ENCODE measurements at places on chromosomes 3 and 15.

- no peak for DNase-seq
These were observed 620.7 kb upstream of the ZNF385D start for GRCh38 chr3:22371607-22372291.

DNA sequence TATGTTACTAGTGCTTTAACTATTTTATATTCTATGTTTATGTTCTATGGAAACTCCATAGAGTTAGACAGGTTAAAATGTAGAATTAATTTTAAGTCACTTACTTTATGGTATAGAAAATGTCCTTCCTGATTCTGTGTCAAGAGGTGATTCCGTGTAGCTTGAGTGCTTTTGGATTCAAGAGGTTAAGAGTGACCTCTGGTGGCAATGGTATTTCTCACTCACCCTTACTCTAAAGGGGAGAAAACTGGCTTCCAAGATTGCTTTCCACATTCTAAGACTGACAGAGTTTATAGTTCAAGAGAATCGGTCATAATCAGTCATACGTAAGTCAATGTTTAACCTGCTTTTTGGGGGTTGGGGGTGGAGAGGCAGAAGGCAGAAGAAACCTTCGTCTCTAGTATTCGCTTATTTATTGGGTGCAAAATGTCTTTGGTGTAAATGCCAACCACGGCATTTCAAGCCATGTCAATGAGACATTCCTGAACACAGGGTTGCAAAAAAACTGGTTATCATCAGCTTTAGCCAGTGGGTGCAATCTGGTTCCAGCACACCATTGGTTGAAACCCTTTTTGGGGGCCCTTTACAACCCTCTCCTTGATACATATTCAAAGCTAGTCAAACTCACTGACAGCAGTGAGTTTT, 92.0 kb upstream of the VGLL3 start:
- peak; percentile 89 for DNase-seq

- DNase-seq, result no peak
These were observed 21.6 kb downstream of the FANCD2 start for GRCh38 chr3:10047876-10048275.

GRCh38 chr3:140399871-140400270, 278.0 kb upstream of the TRIM42 start:
- no peak for DNase-seq

DNA sequence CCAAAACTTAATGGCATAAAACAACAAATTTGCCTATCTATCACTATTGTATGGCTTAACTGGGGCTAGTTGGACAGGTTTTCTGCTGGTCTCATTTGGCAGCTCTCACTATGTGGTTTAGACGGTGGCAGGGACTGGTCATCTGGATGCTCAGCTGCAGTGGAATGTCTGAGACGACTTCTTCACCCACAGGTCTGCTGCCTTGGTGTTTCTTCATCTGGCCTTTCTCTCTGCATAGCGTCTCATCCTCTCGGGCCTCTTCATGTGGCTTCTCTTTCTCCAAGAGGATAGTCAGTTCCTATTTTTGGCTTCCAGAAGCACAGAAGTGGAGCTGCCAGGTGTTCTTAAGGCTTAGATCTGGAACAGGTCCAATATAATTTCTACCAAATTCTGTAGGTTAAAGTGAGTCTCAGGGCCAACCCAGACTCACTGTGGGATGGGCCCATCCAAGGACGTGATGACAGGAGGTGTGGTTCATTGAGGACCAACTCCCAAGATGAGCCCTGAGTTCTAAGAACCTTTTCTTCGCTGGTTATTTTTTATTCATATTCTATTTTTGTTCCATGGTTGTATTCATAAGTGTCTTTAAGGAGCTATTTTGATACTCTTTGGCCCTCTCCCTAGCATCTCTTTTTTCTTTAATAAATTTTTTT, 18.6 kb downstream of the UBE2Q2 start:
- no peak for DNase-seq

DNA sequence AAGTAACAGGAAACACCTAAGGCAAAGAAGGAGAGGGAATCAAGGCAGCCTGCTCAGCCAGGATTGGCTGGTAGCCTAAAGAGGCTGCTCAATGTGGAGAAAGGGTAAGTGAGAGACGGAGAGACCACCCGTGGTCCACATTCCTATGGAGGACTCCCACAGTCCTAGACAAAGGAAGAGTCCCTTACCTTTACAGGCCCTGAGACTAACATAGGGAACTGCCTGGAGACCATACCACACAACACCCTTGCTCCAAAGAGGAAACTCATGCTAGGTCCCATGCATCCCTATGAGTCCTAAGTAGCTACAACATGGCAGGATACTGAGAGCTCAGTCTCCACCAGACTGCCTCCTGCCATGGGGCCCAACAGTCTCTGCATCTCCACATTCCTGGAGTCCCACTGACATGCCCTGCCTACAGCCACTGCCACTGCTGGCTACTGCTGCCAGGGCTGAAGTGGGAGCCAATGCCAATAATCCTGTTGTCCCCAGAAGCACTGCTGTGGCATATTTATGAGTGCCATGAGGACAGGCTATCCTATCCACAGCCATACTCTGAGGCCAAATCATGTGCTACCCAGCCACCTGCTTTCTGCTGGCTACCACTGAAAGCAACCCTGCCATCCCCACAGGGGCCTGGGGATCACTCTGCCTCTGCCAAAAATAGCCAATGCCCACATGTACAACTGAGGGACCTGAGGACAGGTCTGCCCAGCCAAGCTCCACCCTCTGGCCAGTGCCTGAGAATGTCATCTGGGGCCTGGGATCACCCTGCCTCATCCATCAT, 45.0 kb downstream of the COPS2 start:
- no peak for DNase-seq

DNA sequence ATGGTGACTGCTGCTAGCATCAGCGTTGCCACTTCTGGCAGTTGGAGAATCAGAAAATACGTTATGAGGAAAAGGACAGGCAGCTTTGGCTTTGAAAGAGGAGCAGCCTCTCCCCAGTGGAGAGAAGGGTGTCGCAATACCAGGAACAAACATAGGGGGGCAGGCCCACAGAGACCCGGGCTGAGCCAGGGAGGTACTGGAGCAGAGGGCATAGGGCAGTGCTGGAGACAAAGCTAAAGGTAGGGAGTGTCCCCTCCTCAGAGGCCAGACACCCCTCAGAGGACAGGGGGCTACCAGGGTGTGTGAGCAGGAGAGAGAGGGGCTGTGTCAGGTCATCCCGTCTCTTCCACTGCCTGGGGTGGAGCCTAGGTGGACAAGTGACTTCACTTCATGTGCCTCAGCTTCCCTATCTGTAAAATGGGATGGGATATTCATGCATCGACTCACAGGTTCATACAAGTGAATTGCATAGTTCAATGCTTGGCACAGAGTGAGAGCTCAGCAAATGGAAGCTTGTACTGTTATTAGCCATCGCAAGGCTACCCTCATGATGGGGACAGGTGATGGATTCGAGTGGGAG, 49.7 kb upstream of the LIMD1 start:
- no peak for DNase-seq

GRCh38 chr3:178308771-178309170, 227.5 kb upstream of the KCNMB2 start:
- DNase-seq, result no peak

DNA sequence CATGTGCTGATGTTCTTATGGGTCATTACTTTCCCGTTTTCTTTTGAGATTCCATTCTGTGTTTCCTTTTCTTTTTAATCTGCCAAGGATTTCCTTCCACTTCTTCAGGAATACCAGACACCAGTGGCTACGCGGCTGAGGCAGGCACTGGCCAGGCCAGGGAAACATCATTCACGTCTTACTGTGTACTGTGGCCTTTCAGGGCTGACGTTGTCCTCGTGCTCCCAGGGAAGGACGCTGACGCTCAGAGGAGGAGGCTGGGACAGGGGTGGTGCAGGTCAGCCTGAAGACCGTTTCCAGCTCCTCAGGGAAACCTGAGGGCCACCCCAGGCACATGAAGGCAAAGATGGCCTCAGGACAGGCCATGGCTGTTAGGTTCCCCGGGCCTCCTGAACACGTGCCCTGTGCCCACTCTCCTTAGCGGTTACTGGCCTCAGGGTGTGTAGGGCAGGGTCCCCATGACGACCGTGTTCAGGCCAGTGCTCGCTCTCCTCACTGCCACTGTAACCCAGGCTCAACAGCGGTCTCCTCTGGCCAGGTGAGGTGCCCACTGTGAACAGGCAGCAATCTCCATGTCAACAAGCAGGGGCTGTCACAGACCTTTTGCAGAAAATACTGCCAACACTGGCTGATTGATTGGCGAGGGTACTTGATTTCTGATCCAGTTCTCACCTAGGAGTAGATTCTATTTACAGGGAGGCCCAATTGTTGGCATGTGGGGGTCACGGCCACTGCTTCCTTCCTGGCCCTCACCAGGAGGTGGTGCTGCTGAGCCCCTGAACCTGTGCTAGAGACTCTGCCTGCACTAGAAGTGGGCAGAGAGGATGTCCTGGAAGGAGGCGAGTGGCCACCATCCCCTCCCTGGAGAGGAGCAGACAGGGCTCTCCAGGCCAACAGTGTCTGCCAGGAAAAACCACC, 169.5 kb downstream of the ATP10A start:
- no peak for DNase-seq

DNA sequence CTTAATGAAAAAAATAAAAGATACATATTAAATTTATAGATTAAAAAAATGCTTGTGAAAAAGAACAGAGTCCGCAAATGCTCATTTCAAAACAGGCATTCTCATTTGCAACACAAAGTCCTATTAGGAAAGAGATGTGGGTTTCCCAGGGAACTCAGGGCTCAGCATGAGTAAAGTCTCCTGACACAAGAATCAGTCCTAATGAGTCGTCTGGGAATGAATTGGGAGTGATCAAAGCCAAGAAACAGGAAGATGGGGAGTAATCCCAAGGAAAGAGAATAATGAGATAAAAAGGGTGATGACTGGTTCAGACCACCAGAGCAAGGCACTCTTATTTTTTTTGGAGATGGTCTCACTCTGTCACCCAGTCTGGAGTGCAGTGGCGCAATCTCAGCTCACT, 443.7 kb downstream of the NR2F2 start:
- no peak for DNase-seq

DNA sequence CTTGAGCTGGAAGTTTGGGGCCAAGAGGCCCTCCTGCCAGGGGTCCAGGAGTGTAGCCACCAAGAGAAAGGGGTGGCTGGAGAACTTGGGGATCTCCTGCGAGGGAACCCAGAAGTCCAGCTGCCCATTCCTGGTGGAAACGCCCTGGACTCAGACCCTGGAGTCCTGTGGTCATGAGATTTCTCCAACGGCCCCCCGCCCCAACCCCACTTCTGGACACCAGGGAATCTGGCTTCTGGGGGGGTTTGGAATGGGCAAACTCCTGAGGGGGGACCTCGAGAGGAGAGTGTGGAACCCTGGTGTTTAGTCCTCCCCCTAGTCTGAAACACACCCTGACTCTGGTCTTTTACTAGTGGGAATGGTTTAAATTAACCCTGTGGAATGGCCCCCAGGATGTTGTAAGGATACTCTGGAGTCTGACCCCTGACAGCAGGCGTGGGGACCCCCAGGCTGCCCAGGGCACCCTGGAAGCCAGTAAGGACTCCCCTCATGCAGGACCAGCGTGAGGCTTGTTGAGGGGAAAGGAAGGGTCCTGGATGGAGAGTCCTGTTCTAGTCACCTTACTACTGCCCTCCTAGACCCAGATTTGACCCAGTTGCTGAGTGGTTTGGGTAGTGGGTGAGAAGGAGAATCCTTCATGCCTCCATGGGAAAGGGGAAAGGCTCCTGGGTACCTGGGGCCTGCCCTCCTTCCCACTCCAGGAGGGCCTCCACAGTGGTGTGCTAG, 540 bp downstream of the KLHDC8B start:
- DNase-seq, result no peak

DNA sequence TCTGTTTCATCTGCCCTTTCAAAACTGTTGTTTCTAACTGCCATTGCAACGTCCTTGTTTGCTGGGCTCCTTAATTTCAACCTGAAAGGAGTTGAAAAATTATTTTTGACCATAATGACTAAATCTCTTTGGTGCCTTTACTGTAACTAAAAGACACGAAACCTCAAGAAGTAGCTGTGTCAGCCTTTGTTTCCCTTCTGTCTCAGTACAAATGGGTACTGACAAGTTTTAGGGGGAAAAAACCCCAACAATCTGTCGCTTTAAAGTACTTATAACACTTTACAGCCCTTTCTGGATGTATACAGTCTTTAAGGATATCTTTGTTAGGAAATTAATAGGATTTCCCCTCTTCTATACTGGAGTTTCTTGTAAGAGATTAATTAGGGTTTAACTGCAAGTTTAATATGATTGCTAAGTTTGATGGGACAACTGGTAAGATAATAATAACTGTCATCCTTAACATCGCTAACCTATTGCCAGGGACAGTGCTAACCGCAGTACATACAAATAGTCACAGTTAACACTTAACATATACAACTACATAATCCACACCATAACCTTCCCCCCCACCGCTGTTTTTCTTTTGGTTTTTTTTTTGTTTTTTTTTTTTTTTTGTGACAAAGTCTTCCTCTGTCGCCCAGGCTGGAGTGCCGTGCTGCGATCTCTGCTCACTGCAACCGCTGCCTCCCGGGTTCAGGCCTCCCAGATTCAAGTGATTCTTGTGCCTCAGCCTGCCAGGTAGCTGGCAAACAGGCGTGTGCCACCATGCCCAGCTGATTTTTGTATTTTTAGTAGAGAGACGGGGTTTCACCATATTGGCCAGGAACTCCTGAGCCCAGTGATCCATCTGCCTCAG, 1.7 kb downstream of the GXYLT2 start:
- no peak for DNase-seq

DNA sequence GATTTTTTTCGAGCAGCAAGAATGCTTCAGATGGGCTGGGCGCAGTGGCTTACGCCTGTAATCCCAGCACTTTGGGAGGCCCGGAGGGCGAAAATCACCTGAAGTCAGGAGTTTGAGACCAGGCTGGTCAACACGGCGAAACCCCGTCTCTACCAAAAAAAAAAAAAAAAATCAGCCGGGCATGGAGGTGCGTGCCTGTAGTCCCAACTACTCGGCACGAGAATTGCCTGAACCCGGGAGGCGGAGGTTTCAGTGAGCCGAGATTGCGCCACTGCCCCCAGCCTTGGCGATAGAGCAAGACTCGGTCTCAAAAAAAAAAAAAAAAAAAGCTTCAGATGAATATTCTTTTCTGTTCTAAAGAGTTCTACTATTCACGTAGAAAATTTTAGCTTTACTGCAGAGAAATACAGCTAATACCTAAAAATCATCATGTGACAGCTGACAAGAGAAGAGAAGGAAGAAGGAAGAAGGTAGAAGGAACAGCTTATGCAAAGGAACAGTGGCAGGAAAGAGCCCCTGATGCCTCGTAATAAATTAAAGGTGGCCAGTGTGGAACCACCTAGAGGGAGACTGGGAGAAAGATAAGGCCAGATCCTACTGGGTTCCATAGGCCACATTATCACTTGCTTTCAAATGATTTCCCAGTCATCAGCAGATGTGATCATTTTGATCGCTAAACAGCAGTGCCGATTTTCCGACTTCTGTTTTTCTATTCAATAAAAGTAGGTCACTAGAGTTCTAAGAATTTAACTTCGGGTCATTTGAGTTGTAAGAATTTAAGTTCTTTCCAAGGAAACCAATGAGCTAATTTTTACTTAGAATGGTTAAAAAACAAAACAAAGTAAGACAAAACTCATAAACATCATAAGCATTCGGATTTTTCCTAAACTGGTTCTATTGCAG, 1.5 kb downstream of the CMTM6 start:
- DNase-seq, result no peak

- DNase-seq, result no peak
These were observed 64.2 kb downstream of the ISG20 start for GRCh38 chr15:88702983-88703382.
